ENCODE measurements at places on chromosomes 7 and 10.

- no peak for DNase-seq
Observed at GRCh38 chr10:82643601-82644000, 768.6 kb downstream of the NRG3 start.

- DNase-seq, result no peak
Observed at GRCh38 chr10:8229153-8229552, 174.7 kb downstream of the GATA3 start.

- peak; percentile 69 for DNase-seq
Observed at GRCh38 chr10:102409604-102410428, 8.8 kb downstream of the PSD start.

GRCh38 chr7:2019711-2020511 lies 212.8 kb downstream of the MAD1L1 start:
- no peak for DNase-seq
